ENCODE measurements at places on chromosomes 2 and 18.

DNA sequence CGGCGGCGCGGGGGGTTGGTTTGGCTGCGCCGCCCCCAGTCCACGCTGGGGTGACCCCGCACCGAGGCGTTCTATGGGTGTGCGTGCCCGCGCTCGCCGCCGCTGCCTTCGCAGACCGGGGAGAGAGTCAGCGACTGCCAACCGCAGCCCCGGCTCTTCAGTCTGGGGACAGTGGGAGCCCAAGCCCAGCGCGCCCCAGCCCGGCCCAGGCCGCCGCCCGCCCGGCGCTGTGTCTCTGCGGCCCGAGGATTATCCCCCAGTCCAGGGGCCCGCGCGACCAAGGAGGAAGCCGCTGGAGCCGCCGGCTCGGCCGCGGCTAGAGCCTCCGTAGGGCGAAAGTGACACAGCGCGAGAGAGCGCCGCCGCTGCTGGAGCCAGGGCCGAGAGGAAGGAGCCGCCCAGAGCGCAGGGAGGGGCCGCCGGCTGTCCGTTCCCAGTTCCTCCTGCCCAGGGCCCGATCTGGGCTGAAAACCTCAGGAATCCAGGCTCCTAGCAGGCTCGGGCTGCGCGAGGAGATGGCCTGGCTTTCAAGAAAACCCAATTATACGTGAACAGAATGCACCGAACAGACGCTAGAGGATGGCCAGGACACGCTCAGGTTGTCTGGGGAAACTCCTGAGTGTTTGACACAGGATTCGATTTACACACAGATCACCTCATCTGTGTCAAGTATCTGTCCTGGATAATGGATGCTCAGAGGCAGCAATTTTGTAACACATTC lies 2.4 kb downstream of the CTIF start:
- no peak for DNase-seq

DNA sequence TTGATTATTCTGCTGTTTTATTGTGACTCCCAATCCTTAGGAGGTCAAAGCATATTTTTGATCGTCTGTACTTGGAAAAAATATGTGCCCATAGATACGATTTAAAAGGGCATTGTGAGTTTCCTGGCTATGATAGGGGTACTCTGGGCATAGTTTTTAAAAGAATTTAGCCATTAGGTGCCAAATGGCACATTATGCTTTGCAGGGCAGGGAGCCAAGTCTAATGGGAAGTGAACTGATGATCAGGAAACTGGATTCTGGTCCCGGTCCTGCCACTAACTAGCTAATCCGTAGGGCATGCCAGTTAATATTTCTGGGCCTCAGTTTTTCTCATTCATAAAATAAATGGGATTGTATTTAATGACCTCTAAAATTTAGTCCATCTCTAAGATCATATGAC lies 189.3 kb downstream of the LTBP1 start:
- DNase-seq, result no peak

- no peak for DNase-seq
Observed at GRCh38 chr18:13412017-13412416, 193.5 kb downstream of the LDLRAD4 start.

GRCh38 chr2:70723286-70723885 lies 44.6 kb downstream of the ADD2 start:
- no peak for DNase-seq

GRCh38 chr2:173658946-173659371 lies 304.3 kb downstream of the CDCA7 start:
- no peak for DNase-seq

- no peak for DNase-seq
Observed at GRCh38 chr18:47926101-47926850, 4.2 kb downstream of the SMAD2 start.

DNA sequence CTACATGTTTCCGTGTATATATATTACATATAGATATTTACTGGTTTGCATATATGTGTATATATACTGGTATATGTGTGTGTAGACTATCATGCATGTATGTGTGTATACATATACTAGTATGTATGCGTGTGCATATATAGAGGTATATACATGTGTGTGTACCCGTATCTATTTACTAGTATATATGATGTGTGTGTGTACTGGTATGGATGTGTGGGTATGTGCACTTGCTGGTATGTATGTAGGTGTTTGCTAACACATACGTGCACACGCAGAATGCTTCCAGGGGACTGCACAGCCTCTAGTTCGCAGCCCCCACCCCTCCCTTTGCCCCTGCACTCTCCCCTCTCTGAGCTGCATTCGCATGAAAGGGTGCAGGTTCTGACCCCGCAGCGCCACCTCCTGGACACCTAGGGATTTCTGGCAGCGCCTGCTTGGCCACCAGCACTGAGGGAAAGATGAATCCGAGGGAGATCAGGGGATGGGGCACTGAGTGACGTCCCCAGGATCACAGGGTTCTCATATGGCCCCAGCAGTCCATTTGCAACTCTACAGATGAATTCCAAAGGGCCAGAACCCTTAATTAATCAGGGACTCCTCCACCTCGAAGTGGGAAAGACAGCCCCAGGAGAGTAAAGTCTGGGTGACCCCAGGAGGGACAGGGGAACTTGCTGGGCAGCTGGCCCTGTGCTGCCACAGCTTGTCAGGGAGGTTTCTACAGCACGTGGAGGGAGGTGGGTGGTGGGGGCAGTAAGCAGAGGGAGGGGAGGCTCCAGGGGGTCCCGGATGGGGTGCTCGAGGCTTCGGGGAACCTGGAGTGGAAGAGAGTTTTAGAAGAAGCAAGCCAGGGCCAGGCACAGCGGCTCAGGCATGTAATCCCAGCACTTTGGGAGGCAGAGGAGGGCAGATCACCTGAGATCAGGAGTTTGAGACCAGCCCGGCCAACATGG lies 66.8 kb upstream of the ASAP2 start:
- DNase-seq, result no peak

- no peak for DNase-seq
Observed at GRCh38 chr2:203740871-203741281, 34.4 kb downstream of the CD28 start.

DNA sequence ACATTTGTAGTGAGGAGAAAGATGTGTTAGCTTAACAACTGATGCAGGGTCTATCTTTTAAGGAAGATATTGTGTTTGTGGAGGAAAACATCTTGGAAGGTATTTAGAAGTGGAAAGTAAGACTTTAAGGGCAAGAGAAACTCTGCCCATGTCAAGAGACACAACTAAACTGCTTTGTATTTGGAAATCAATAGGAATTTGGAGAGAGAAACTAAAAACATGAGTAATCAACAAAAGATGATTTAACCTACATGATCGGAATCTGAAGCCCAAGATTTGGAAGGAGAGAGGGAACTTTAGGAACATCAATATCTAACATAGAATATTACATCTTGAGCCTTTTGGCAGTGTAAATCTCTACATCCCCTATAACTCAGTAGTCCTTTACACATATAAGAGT lies 184.2 kb upstream of the COL3A1 start:
- DNase-seq, result no peak

GRCh38 chr18:5542515-5543035 lies 1.2 kb downstream of the EPB41L3 start:
- DNase-seq, result no peak

DNA sequence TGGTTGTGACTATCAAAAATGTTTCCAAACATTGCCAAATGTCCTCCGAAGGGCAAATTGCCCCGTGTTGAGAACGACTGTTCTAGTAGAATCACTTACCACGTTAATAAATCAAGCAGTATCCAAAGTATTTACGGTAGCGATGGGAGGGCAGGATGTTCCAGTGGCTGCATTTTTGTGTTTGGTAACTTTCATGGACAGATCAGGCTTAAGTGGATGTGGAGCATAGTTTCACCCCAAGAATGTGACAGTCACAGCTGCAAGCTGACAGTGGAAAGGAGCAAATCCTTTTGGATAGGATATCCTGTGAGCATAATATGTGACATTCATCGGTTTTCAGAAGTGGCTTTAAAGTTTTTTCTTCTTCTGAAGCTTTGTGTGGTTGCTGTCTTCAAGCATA lies 46.3 kb upstream of the DARS1 start:
- no peak for DNase-seq

DNA sequence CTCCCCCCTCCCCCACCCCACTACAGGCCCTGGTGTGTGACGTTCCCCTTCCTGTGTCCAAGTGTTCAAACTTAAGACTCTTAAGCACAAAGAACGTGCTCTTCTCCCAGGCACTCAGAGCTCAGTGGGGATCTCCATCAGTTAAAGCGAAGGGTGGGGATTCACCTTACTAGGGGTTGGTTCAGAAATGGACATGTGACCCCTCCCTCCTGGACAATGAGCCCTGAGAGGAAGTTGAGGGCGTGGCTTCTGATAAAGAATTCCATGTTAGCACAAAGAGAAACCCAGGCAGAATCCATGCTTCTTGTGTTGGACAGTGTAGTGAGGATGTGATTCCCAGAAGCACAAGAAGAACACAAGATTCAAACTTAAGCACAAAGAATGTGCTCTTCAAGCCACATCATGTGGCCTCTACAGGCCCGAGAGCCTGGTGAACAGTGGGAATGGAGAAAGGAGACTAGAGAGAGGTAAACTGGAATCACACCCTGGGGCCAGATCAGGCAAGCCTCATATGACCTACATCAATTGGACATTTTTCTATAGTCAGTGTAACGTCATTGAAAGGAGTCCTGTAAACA lies 78.1 kb upstream of the TTC39C start:
- DNase-seq, result no peak

GRCh38 chr2:135299658-135300244 lies 231.3 kb downstream of the ZRANB3 start:
- DNase-seq, result no peak

- DNase-seq, result no peak
Observed at GRCh38 chr2:20057268-20057667, 5.8 kb upstream of the LAPTM4A start.

- DNase-seq, result no peak
Observed at GRCh38 chr2:190571686-190572085, 37.2 kb upstream of the NEMP2 start.

All from stimulated activated CD4-positive, alpha-beta T cell treated with anti-CD3 and anti-CD28 coated beads, TNF-alpha, amount 100 ng/mL, for 1 hour (primary cell).